Naive B cell (primary cell): ENCODE measurements at places on chromosomes 4 and X. TPM values are rescaled to one million over a fixed set of nuclear protein-coding genes. Genes with fewer than 3 reads are reported as not detected.

- no peak overlapping the region for H3K4me3 ChIP-seq
- peaks cover 18% of the 10 kb centered on the region for H3K27me3 ChIP-seq
- H3K4me1 ChIP-seq, result no peaks in the 10 kb centered on the region
- DNase-seq, result no peak
- H3K27ac ChIP-seq, result no peak overlapping the region
These were observed 31.7 kb upstream of the PDLIM3 start for GRCh38 chr4:185566972-185567371.

DNA sequence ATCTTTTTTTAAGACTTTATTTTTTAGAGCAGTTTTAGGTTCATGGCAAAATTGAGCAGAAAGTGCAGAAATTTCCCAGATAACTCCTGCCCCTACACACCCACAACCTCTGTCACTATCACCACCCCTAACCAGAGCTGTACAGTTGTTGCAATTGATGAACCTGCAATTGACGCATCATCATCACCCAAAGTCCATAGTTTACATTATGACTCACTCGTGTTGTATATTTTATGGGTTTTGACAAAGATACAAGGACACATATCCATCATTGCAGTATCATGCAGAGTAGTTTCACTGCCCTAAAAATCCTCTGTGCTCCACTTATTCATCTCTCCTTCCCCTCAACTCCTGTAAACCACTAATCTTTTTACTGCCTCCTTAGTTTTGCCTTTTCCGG is 34.5 kb upstream of the WAS start:
- H3K4me1 ChIP-seq, result no peaks in the 10 kb centered on the region
- H3K4me3 ChIP-seq, result no peak overlapping the region
- no peak for DNase-seq
- no peak overlapping the region for H3K27ac ChIP-seq
- no peaks in the 10 kb centered on the region for H3K27me3 ChIP-seq

DNA sequence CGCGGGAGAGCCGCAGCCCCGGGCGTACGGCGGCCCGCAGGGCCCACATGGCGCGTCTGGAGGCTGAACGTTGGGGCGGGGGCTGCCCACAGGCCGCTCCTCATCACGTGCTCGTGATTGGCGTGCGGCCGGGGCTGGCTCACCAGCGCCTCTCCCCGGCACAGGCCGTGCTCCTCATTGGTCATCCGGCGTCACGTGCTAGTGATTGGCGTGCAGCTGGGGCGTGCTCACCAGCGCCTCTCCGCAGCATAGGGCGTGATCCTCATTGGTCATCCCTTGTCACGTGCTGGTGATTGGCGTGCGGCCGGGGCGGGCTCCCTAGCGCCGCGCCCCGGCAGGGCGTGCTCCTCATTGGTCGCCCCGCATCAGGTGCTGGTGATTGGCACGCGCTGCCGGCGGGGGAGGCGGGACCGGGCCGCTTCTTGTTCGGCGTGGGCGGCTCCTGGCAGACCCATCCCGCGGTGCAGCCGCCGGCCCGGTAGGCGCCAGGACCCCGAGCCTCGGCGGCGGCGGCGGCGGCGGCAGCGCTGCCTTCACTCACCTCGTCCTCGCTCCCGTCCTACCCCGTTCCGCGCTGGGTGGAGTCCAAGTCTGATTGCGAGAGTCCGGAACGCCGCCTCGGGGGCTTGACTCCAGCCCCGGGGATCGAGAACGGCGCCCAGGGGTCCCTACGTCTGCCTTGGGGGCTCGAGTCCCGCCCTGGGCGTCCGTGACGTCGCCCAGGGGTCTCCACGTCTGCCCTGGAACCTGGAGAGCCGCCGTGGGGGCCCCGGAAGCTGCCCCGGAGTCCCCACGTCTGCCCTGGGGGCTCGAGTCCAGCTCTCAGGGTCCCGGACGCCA is at the start of gene GTPBP6:
TSS of gene GTPBP6 (minus strand) at position 58 of the 840 bp plus-strand sequence. CDS start at position 49, 9 bp downstream.
- H3K27ac ChIP-seq, result peak within 1 kb of the TSS; percentile 100
- peaks cover 9% of the 10 kb centered on the region for H3K36me3 ChIP-seq
- H3K4me1 ChIP-seq, result peaks cover 25% of the 10 kb centered on the region
- peak within 1 kb of the TSS; percentile 90 for H3K4me3 ChIP-seq
- DNase-seq, result peak; percentile 99

DNA sequence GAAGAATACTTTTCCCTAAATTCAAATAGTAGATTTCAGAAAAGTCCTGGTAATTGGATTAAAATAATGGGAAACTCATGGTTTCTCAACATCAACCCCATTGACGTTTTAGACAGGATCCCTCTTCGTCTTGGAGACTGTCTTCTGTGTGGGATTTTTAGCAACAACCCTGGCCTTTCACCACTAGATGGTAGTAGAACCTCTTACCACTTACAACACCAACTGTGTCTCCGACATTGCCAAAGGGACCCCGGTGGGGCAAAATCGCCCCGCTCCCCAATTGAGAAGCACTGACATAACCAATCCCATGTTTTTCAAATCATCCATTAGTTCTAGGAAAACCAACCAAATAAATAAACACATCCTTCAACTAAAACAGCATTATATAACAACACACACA is 16.9 kb upstream of the ANOS1 start:
- H3K27me3 ChIP-seq, result peaks cover 13% of the 10 kb centered on the region
- no peak overlapping the region for H3K4me3 ChIP-seq
- H3K36me3 ChIP-seq, result no peaks in the 10 kb centered on the region
- no peak for DNase-seq
- no peaks in the 10 kb centered on the region for H3K4me1 ChIP-seq

GRCh38 chr4:47835494-47835893 is 2.4 kb downstream of the CORIN start:
- peaks cover 15% of the 10 kb centered on the region for H3K4me1 ChIP-seq
- peaks cover 6% of the 10 kb centered on the region for H3K36me3 ChIP-seq
- H3K4me3 ChIP-seq, result peak overlapping the region; percentile 82
- DNase-seq, result no peak
- peaks cover 51% of the 10 kb centered on the region for H3K27me3 ChIP-seq

CLIC2 gene
- not detected for polyA plus RNA-seq

RTL5 gene
- not detected for polyA plus RNA-seq
